Stimulated activated CD8-positive, alpha-beta memory T cell treated with anti-CD3 and anti-CD28 coated beads, Interleukin-15, amount 100 ng/mL, for 1 hour (primary cell): ENCODE measurements at places on chromosomes 7 and 10.

DNA sequence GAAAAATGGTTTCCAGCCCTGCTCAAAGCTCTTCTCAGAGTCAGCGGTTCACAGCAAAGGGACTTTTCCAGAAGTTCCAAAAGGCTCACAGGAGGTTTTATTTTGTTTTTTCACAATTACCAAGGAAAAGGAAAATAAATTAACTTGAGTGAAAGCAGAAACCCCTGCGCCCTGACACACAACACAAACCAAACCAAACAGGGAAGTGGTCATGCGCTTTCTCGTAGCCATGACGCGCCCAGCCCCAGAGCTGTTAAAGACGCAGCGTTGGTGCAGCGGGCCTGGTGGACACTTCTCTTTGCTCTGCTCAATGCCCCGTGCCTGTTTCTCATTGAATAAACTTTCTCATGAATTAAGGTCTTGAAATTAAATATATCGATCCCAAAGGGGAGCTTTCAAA lies 134.4 kb upstream of the LYZL2 start:
- DNase-seq, result no peak

DNA sequence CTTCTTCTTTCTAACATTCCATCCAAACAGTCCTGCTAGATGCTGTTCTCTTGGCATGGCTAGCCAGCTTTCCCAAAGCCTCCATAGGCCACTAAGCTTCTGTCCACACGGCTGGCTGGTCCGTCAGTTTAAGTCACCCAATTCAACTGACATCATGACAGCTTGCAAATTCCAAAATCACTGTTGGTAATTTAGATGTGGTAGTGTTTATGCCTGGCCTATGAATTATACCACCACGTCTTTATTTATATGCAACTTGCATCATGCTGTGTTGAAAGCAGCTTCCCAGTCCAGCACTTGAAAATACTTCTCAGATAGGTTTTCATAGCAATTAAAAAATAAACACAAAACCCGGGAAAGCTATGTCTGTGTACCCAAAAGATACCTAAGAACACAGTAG lies 2.2 kb upstream of the VIM start:
- no peak for DNase-seq

DNA sequence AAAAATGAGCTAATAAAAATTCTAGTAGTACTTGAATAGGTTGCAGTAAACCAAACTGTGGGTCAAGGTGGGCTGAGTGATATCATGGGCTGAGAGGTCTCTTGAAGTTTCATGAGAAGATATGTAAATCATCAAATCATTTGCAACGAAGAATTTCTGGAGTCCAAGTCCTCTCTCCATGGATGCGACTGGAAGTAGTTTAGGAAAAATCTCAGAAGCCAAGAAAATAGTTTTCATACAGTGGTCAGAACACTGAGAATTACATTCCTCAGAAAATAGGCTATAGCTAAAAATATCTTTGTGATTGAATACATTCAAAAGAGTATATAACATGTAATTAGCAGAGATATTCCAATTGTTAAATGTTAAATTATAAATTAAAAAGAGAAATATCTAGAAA lies 3.6 kb upstream of the IFIT1 start:
- no peak for DNase-seq

- DNase-seq, result no peak
These were observed 53.7 kb upstream of the MTPN start for GRCh38 chr7:136030867-136031318.

DNA sequence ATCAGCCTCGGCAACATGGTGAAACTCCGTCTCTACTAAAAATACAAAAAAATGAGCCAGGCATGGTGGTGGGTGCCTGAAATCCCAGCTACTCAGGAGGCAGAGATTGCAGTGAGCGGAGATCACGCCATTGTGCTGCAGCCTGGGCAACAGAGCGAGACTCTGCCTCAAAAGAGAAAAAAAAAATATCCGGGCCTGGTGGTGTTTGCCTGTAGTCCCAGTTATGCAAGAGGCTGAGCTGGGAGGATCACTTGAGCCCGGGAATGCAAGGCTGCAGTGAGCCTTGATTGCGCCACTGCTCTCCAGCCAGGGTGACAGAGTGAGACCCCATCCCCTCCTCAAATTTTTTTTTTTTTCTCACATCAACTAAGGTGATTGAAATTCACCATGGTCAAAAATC lies 42.8 kb downstream of the CDC123 start:
- no peak for DNase-seq
